ENCODE measurements at places on chromosomes 16 and 17.

DNA sequence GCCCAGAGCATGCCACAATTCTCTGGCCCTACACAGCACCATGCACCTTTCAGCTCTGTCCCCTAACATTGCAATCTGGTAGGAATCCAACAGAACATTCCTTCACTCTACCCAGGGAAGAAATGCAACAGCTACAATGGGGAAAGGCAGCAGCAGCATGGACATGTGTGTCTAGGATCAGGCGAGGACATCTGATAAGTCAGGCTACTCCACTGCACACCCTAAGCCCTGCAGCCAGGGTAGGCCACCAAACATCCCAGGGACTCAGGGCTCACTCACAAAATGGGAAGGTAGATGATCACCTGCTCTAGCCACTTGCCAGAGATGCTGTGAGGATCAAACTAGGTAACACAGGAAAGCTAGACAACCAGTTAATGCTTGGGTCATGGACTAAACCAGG, 5.1 kb downstream of the RANBP10 start:
- no peak for DNase-seq

DNA sequence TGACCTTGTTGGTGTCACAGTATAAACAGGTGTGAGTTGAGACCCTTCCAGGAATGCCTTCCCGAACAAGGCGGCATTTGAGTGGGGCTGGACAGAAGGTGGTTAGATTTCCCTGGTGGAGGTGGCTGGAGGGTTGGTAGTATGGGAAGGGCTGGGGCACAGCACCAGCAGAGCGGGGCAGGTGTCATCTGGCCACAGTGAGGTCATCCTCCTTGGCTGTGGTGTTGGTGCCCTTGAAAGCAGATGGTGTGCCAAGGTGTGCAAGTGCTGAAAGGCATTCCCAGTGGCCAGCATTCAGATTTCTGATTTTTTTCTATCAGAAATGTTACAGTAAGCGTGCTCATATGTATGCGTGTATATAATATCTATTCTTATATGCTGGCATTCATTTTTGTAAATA, 126.6 kb downstream of the LAT start:
- DNase-seq = no peak

GRCh38 chr16:46947900-46948547, 25.4 kb downstream of the DNAJA2 start:
- DNase-seq = peak; percentile 4

DNA sequence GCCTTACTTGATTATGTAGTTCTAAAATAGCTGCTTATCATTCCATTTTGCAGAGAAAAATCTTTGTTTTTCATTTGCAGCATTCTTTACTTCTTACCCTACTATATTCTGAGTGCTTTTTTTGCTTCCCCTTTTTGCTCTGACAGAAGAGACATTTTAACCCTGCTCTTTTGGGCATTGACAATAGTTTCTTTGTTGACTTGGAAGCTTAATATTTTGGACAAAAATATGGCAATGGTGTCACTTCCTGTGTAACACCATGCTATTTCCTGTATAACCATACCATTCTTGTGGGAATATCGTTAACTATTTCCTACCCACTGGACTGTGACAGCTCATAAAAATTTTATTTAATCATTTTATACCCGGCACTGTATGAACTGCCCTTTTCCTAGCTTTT, 747.1 kb downstream of the CDH8 start:
- DNase-seq = no peak

- no peak for DNase-seq
These were observed 49.7 kb upstream of the WSCD1 start for GRCh38 chr17:6020376-6021010.

- DNase-seq = no peak
These were observed 296.6 kb downstream of the MAF start for GRCh38 chr16:79303959-79304387.

DNA sequence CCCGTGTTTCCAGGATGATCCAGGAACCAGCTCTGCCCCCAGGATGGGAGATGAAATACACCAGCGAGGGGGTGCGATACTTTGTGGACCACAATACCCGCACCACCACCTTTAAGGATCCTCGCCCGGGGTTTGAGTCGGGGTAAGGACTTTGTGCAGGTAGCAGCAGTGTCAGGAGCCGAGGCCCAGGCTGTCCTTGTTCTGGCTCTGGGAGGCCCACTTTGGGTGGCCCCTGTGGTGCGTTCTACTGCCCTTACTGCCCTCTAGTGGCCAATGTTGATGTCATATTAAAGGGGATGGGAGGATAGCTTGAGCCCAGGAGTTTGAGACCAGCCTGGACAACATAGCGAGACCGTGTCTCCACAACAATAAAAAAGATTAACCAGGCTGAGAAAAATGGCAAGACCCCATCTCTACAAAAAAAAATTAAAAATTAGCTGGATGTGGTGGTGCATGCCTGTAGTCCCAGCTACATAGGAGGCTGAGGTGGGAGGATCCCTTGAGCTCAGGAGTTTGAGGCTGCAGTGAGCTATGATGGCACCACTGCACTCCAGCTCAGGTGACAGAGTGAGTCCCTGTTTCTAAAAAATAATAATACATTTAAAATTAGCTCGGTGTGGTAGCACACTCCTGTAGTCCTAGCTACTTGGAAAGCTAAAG, 20.9 kb upstream of the CLEC18A start:
- DNase-seq = no peak

DNA sequence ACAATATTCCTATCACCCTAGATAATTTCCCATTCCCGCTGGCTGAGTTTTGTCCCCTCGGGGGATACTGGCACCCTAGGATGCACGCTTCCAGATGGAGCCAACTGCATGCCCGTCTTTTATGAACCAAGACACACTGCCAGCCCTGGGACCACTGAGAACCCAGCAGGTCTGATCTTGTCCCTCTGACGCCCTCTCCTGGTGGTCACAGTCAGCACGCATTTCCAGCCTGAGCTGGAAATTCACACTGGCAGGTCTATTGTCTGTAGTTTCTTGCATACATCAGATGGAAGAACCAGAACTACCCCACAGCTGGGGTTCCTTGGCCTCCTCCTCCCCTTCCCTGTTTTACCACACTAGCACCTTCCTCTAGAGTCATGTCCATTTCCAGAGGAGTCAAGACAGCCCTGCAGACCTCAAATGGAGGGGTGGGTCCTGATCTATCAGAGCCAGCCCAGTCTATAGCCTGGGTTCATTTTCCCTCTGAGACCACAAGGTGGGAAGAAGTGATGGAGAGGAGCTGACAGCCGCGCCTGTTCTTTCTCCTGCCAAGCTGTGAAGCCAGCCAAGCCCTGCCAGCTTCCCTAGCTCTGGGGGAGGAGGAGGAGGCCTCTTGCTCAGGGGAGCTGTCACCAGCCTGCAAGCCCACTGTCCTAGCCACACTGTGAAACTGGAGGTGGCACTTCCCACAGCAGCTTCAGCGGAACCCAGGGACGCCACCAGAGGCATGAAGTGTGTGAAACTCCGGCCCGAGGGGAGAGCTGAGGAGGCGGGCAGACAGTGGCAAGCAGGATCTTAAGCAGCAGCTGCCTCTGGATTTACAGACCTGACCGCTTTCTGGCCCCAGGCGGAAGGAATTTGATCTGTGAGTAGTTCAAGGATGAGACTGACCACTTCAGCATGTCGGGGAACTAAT, 29.3 kb downstream of the MXRA7 start:
- peak; percentile 37 for DNase-seq

DNA sequence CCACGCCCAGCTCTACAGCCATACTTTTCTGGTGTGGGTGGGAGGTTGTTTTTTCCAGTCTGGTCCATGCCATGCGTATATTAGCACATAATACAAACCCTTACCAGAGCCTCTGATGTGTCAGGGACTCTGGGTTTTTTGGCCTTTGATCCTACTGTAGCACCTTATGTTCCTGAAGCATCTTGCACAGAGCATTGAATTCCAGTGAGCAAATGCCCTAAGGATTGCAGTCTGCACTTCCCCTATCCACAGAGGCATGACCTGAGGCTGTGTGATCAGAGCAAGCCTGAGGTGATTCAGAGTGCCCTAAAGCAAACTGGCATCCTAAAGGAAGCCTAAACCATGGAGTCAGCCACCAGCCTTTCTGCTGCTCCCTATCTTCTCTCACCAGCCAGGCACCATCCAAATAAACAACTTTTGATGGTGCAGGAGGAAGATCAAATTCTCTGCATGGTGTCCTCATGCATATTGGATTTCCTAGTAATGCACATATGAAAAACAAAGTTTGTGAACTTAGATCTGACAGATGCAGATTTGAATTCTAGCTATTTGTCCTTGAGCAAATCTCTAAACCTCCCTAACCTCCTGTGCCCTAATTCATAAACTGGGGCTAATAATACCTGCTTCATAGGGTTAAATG, 41.2 kb upstream of the HAS3 start:
- no peak for DNase-seq

GRCh38 chr16:29784901-29785500, 5.5 kb upstream of the KIF22 start:
- peak; percentile 43 for DNase-seq

DNA sequence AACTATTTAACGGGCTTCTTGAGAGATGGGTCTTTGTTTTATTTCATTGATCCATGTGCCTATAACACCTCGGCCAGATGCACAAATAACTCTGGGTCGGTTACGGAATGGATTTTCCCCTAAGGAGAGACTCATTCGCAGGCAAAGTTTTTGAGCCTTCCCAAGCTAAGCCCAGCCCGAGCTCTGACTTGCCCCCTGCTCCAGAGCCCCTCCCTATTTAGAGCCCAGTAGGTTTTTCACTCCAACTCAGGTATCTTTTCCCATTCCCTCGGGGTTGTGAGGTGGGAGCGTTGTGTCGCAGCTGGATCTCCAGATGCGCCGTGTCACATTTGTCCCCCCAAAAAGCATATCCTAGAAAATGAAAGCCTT, 812 bp upstream of the MYOCD start:
- DNase-seq = no peak

- peak; percentile 49 for DNase-seq
These were observed 4.1 kb upstream of the SLFN5 start for GRCh38 chr17:35238821-35239220.

- DNase-seq = peak; percentile 10
These were observed 134.8 kb downstream of the HS3ST2 start for GRCh38 chr16:22948603-22949368.

DNA sequence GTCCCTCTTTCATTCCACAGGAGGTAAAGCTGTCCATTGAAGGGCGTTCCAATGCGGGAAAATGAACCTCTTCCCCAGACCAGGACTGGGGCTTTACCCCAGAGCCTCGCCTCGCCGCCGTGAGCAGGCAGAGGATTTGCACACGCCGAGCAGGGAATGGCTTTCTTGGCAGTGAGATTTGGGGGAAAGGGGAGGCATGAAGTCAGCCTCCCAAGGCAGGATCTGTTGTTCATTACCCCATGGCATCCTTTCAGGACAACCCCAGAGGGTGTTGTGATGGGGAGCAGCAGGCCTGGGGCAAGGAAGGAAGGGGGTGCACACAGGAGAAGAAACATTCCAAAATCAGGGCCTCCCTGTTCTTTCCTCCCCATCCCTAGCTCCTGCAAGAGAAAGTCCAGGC, 6.0 kb downstream of the ATXN1L start:
- no peak for DNase-seq

DNA sequence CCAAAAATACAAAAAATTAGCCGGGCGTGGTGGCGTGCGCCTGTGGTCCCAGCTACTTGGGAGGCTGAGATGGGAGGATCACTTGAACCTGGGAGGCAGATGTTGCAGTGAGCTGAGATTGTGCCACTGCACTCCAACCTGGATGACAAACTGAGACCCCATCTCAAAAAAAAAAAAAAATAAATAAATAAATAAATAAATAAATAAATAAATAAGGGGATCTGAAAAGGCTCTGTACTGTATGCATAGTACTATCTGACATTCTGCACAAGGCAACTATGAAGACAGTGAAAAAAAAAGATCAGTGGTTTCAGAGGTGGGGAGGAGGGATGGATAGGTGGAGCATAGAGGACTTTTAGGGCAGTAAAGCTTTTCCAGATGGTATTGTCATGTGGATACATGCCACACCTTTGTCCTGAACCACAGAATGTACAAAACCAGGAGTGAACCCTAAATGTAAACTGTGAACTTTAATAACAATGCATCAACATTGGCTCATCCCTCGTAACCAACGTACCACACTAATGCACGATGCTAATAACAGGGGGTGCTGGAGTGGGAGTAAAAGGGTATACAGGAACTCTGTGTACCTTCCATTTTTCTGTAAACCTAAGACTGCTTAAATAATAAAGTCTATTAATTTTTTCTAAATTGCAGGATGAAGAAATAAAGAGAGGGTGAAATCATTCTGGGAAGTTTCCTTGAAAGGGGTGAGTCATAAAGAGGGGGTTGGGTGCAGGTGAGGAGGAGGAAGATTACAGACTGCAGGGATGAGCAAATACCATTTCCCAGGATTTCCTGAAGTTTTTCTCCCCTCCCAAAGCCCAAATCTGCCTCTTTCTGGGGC, 155.8 kb upstream of the SDK2 start:
- DNase-seq = no peak

DNA sequence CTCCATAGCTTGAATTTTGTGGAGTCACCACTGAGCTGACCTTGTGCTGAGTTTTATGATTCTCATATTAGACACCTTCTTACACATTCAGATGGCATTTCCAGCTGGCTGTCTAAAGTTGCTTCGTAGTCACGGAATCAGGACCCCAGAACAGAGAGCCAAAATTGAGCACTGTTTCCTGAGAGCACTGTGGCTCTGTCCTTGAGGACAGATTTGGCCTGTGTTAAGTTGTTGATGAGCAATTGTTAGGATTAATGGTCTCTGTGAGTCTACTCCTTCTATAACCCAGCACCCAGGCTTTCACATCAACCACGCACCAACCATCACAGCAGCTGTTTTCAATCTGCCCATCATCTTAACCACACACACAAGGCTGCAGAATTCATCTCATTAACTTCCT, 277.5 kb upstream of the HSBP1 start:
- peak; percentile 64 for DNase-seq

GRCh38 chr16:83588070-83588469, 219.7 kb upstream of the HSBP1 start:
- no peak for DNase-seq

All from astrocyte (in vitro differentiated cells and primary cell).